MM.1S (cell line): ENCODE measurements at places on chromosomes 3 and 15.

DNA sequence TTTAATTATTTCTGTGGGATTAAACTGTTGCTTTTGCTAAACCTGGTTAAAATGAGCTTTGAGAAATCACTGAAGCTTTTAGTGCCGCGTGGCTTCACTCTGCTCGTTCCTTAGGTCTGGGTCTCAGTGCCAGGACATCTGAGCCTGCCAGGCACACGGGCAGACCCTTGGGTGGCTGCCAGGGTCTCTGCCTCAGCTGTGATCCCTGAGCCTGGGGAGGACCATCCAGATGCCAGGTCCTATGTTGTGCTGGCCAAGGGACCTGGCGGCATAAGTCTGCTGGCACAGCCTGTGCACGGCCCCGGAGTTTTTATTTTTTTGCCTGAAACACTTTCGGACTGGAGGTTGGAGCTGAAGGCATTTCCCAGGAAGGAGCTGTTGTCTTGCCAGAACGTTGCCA is 328.1 kb downstream of the LRTM1 start:
- no peak for DNase-seq

GRCh38 chr3:2793987-2794386 is 316.2 kb downstream of the IL5RA start:
- DNase-seq: no peak

DNA sequence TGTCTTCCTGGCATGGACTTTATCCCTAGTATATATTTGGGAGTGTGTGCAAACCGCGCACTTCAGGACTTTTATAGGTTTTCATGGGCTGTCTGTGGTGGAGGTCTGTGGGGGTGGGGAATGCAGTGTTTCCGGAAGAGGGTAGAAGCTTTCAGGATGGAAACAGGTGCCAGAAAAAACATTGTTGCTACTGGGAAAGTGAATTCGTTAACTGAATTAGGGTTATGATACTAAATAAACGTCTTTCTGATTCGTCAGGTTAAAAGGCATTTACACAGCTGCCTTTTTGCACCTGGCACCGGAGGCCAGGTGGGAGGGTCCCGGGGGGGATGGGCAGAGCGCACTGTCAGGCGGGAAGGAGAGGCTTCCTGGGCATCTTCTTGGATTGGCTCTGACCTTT is 62.1 kb downstream of the SLCO3A1 start:
- no peak for DNase-seq

DNA sequence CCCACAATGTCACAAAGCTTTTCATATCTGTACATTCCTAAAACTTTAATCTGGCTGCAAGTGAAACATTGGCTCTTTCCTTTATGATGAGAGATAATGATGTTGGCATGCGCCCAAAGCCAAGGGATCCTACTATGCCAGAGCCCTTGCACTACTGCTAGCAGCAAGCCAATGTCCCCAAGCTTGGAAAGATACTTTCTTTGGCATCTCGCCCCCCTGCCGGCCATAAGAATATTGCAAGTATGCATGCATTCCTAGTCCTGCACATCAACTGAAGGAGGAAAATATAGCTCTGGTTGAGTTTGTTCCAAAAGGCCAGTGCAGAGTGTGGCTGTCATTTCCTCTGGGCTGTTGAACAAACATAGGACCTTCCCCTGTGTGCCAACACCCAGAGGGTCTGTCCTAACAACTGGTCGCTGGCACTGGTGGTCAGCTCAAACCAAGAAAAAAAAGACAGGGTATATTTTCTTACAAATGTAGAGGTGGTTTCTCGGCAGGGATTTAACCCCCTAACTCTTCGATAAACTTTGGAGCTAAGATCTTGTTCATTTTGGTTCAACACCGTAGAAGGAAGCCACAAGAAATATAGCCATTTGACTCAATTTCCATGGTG is 120.9 kb upstream of the ZBED2 start:
- peak; percentile 30 for DNase-seq

- no peak for DNase-seq
These were observed 5.2 kb downstream of the OCA2 start for GRCh38 chr15:28093752-28094535.

DNA sequence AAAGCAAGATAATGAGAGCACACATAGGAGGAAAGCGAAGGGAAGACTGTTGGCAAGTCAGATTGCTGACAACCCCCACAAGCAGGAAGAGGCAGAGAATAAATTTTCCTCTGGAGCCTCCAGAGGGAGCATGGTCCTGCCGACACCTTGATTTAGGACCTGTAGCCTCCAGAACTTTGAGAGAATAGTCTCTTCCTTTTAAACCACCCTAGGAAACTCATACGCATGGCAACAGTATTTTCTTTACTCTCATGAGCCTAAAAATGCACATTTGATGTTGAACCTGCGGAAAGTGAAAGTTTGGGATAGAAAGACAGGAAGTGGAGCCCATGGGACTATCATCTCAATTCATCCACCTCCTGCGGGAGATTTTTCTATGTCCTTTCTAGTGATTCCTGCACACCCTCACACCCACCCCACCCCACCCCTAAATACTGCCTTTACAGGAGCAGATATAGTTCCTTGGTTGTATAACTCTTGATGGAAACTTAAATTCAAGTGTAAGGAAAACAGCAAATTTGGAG is 116.7 kb upstream of the LPP start:
- no peak for DNase-seq

- no peak for DNase-seq
These were observed 4.5 kb upstream of the CLN6 start for GRCh38 chr15:68234060-68234459.

- DNase-seq: no peak
These were observed 298.3 kb downstream of the SHQ1 start for GRCh38 chr3:72549761-72550581.

- no peak for DNase-seq
These were observed 39.2 kb downstream of the MCTP2 start for GRCh38 chr15:94270570-94270969.

GRCh38 chr15:85408270-85408746 is 27.9 kb downstream of the AKAP13 start:
- DNase-seq: peak; percentile 42

DNA sequence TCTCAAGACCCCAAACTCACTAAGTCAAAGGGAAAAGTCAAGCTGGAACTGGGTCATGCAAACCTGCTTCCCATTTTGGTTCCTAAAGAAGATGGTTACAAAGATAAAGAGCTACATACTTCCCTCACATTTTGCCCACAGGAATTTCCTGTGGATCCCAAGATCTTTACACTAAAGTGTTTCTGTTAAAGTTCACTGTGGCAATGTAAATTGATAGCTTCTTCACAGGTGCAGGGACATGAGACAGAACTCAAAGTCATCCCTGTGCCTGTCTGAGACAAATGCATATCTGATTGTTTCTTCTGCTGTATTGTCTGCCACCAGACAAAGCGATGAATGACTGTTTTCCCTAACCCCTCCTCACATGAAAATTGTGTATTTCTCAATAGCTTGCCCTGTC is 567.8 kb downstream of the ZIC1 start:
- DNase-seq: no peak

DNA sequence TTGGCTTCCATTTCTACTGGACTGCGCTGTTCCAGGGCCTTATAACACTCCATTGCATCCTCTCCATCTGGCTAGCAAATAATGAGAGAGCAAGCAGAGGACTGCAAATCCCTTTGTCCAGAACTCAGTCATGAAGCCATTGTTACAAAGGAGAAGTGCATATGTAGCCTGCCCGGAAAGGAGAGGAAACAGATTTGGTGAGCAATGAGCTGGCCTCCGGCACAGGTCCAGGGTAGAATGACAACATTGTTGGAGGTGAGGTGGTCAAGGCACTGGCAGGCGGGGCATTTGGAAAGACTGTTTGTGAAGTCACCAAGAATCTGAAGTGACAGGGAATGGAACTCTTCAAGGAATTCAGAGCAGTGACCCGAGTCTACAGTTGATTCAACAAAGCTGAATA is 25.0 kb upstream of the ATP1B3 start:
- DNase-seq: no peak

GRCh38 chr3:23949784-23950183 is 4.7 kb downstream of the NR1D2 start:
- peak; percentile 55 for DNase-seq

GRCh38 chr3:45024542-45025255 is 1.4 kb upstream of the CLEC3B start:
- DNase-seq: no peak

- no peak for DNase-seq
These were observed 218.5 kb downstream of the ITPR1 start for GRCh38 chr3:4711680-4711992.

GRCh38 chr15:68315495-68316031 is 38.0 kb downstream of the FEM1B start:
- DNase-seq: no peak

DNA sequence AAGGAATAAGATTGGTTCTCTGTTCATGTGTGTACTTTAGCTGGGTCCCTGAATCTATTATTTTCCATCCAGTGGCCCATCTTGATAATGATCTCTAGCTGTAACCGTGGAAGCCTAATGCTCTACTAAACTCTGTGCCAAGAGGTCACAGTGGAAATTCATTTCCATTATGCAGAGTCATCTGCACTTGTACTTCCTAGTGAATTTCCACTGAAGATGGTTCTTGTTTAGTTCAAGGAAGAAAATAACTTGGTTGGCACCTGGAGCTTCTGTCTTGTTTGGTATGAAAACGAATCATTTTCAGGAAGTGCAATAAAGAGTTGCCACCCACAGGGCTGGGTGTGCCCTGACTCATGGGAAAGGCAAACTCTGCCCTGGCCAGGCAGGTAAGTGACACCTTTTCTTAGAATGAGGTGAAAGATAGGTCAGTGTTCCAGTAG is 10.3 kb downstream of the LPP start:
- no peak for DNase-seq

- no peak for DNase-seq
These were observed 347.0 kb downstream of the NEK10 start for GRCh38 chr3:27022096-27022761.

GRCh38 chr3:197007953-197008352 is 21.7 kb downstream of the MELTF start:
- no peak for DNase-seq

- no peak for DNase-seq
These were observed 12.1 kb downstream of the PRR23E start for GRCh38 chr3:127204841-127205582.

DNA sequence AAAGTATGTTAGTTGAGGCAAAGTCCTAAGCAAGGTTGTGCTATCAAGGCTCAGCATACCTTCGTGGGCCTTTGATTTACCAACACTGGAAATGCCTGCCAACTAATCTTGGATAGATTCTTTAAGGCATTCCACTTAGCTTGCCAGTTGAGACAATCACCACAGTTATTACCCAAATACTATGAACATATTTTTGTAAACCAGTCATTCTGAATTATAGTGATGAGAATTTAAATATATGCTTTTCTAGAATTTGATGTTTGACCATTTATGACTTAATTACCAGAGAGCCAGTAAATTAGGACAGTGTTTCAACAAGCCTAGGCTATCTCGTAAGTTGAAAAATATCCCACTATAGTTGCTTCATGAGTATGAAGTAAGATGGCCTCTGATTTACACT is 15.5 kb downstream of the TRIM59 start:
- no peak for DNase-seq
